ENCODE measurements at places on chromosomes 5 and 9.

- H3K27ac ChIP-seq = no peak overlapping the region
- no peak overlapping the region for H3K4me3 ChIP-seq
- no peaks in the 10 kb centered on the region for H3K36me3 ChIP-seq
- peaks cover 4% of the 10 kb centered on the region for H3K27me3 ChIP-seq
- H3K4me1 ChIP-seq = no peaks in the 10 kb centered on the region
These were observed 131.0 kb downstream of the ADAMTS16 start for GRCh38 chr5:5270958-5271785.

DNA sequence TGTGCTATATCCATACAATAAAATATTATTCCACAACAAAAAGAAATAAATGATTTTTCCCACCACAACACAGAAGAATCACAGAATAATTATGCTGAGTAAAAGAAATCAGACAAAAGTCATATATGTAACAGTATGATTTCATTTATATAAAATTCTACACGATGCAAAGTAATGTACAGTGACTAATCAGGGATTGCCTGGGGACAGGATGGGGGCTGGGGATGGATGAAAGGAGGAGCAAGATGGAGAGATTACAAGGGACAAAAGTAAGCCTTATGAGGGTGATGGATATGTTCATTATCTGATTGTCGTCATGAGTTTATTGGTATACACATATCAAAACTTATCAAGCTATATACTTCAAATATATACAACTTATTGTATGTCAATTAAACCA is 154.0 kb downstream of the FBN2 start:
- H3K4me3 ChIP-seq = no peak overlapping the region
- no peak for DNase-seq
- H3K27me3 ChIP-seq = no peaks in the 10 kb centered on the region
- H3K27ac ChIP-seq = no peak overlapping the region
- H3K36me3 ChIP-seq = no peaks in the 10 kb centered on the region

DNA sequence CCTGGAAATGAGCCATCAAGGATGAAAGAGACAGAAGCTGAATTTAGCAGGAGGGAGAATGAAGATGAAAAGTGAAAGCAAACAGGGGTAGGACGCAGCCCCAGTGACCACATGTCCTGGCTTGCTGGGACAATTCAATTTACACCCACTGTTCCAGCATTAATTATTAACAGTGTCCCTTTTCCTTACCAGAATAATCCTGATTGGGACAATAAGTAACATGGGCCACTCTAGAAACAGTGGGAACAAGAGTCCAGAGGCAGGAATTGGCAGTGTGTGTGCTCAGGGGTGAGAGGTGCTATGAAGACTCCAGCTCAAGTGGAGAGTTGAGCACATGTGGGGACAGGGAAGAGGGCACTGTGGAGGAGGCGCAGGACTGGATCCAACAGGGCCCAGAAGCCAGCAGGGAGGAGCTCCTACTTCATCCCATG is 147.1 kb downstream of the C5orf15 start:
- no peaks in the 10 kb centered on the region for H3K36me3 ChIP-seq
- no peak for DNase-seq
- H3K27me3 ChIP-seq = no peaks in the 10 kb centered on the region
- no peak overlapping the region for H3K27ac ChIP-seq
- peaks cover 39% of the 10 kb centered on the region for H3K4me1 ChIP-seq
- H3K4me3 ChIP-seq = no peak overlapping the region

DNA sequence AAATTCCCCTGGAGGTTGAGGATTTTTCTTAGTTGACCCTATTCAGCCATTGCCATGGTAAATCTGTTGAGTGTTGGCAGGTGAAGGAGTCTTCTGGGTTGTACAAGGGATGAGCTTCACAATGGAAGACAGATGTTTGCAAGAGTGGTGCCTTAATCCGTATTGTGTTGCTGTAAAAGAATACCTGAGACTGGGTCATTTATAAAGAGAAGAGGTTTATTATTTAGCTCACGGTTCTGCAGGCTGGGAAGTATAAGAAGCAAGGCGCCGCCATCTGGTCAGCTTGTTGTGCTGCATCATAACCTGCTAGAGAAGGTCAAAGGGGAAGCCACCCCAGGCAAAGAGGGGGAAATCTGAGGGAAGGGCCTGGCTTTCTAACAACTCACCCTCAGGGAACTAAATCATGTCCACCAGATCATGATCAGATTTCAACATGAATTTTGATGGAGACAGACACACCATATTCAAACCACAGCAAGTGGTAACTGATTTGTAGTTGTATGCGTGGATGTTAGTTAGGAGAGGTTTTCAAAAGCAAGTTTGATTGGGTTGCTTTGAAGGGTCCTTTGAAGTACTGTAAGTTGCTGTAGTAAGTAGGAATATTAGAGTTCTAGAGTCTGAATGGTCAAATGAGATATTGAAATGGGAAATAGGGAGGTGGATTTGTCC is 2.5 kb downstream of the TNPO1 start:
- no peaks in the 10 kb centered on the region for H3K36me3 ChIP-seq
- peaks cover 26% of the 10 kb centered on the region for H3K4me1 ChIP-seq
- no peak overlapping the region for H3K27ac ChIP-seq
- no peaks in the 10 kb centered on the region for H3K27me3 ChIP-seq

DNA sequence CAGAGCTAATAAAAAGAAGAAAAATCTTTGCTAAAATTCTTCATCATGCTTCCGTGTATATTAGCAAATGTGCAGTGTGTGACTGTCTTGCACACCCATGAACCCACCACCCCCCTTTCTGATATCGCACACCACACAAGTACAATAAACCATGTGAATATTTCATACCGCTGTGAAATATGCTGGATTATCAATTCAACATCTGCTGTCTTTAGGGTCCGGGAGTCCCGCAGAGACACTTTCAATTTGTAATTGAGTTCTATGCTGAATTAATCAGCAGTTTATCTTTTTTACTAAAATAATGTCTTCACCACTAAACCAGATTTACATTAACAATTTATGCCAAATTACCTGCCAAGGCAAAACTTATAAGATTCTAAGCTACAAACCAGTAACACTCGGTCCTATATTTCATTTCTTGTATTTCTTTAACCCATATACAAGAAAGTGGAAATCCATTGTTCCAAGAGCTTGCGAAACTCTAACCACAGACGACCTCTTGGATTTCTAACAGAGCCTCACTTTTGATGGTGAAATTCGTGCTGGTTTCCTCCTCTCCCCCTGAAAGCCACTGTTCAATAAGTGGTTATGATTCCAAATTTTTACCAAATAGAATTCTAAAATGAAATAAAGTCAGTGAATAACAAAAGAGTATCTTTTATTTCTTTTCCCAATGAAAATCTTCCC is 44.2 kb downstream of the PSMB7 start:
- H3K36me3 ChIP-seq = peaks cover 29% of the 10 kb centered on the region
- no peaks in the 10 kb centered on the region for H3K27me3 ChIP-seq
- H3K27ac ChIP-seq = no peak overlapping the region
- H3K4me1 ChIP-seq = peaks cover 56% of the 10 kb centered on the region
- DNase-seq = no peak

DNA sequence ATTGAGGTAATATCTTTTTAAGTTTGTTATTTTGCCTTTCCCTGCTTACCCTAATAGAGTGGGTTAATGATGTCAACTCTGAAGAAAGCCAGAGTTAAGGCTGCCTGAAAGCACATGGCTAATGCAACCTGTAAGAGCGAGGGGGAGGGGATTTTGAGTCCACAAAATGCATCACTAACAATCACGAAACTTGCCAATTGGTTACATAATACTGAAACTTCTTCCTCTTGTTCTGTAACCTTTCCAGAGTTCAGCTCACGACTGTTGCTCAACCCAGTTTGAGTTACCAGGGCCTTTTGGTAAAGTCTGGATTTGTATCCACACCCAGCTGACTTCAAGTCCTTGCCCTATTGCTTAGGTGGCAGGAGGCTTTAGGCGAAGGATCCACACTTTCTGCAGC is 308.8 kb downstream of the EFNA5 start:
- no peaks in the 10 kb centered on the region for H3K4me1 ChIP-seq
- no peak overlapping the region for H3K27ac ChIP-seq
- peaks cover 4% of the 10 kb centered on the region for H3K27me3 ChIP-seq
- no peak for DNase-seq
- no peaks in the 10 kb centered on the region for H3K36me3 ChIP-seq

DNA sequence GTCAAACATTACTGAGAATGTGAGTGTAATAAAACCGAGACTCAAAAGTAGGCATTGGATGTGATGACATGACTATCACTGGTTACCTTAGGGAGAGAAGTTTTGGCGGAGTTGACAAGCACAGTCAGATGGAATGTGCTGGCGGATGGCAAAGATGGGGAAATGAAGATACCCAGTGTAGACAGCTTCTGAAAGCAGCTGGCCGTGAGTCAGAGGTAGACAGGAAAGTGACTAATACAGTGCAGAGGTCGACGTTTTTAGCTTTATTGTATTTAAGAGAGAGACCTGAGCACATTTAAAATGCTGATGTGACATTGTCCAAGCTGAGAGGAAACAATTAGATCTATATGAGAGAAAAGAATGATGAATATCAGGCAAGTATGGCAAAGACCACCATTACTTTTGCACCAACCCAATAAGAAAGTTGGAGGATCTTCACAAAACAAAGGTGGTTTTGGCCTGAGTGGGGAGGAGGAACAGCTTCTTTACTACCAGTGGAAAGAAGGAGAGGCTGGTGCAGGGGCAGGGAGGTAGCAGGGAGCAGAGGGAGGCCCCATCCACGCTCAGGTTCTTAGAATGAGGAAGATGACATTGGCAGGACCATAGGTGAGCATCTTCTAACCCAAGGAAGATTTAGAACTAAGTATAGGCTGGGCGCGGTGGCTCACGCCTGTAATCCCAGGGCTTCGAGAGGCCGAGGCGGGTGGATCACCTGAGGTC is 36.7 kb upstream of the KCNIP1 start:
- DNase-seq = peak; percentile 9
- H3K4me1 ChIP-seq = no peaks in the 10 kb centered on the region
- H3K27me3 ChIP-seq = peaks cover 6% of the 10 kb centered on the region
- H3K27ac ChIP-seq = no peak overlapping the region

DNA sequence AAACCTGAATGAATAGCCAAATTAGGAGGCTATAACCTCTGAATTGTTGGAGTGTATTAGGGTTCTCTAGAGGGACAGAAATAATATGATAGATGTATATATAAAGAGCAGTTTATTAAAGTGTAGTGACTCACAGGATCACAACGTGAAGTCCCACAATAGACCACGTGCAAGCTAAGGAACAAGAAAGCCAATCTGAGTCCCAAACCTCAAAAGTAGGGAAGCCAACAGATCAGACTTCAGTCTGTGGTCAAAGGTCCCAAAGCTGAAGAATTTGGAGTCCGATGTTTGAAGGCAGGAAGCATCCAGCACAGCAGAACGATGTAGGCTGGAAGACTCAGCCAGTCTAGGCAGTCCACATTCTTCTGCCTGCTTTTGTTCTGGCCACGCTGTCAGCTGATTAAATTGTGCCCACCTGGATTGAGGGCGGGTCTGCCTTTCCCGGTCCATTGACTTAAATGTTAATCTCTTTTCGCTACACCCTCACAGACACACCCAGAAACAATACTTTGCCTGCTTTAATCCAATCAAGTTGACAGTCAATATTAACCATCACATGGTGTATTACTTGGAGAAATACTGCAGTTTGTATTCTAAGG is 550.6 kb downstream of the CDH10 start:
- no peak for DNase-seq
- H3K4me1 ChIP-seq = no peaks in the 10 kb centered on the region
- no peaks in the 10 kb centered on the region for H3K36me3 ChIP-seq
- no peak overlapping the region for H3K4me3 ChIP-seq

DNA sequence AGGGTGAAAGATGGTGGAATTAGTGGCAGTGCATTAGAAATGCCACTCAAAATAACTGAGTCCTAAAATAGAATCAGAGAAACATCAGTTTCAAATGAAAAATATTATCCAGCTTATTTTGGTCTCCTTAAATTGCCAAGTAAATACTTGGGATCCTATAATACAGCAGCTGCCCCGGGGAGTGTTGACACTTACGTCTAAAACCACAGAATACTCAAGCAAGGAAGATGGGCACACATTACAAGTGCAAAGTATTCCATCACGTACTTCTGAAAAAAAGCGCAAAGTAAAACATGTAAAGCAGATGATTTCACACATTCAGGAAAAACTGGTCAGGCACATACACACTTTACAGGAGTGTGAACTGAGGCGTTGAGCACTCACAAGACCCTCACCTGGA is 2.4 kb upstream of the ARHGEF37 start:
- peaks cover 9% of the 10 kb centered on the region for H3K27me3 ChIP-seq
- H3K4me1 ChIP-seq = peaks cover 23% of the 10 kb centered on the region
- H3K27ac ChIP-seq = no peak overlapping the region
- H3K36me3 ChIP-seq = peaks cover 3% of the 10 kb centered on the region
- H3K4me3 ChIP-seq = no peak overlapping the region

GRCh38 chr5:159642379-159642778 is 273.9 kb upstream of the ADRA1B start:
- H3K4me3 ChIP-seq = no peak overlapping the region
- no peaks in the 10 kb centered on the region for H3K4me1 ChIP-seq
- no peak for DNase-seq
- H3K36me3 ChIP-seq = no peaks in the 10 kb centered on the region
- H3K27me3 ChIP-seq = peaks cover 23% of the 10 kb centered on the region

- H3K36me3 ChIP-seq = peaks cover 85% of the 10 kb centered on the region
- H3K27ac ChIP-seq = peak overlapping the region; percentile 99
- peaks cover 71% of the 10 kb centered on the region for H3K4me1 ChIP-seq
- no peaks in the 10 kb centered on the region for H3K27me3 ChIP-seq
- DNase-seq = no peak
These were observed 42.1 kb downstream of the OTULIN start for GRCh38 chr5:14706615-14707021.

DNA sequence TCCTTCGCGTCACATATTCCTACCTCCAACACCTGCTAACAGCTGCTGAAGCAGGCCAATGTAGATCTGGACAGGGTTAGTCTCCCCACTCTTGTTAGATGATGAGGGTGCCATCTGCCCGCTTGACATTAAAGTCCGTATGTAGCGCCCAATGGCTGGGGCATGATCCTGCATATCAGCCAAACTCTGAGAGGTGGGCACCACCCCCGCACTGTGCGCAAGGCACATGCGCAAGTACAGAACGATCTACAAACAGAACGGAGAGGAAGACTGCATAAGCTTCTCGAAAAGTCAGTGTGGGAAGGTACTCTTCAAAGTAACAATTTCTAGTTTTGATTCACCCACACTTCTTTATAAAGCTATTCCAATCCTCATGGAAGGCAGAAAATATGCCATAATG is 69.8 kb downstream of the ECPAS start:
- DNase-seq = no peak
- no peak overlapping the region for H3K4me3 ChIP-seq
- H3K27me3 ChIP-seq = no peaks in the 10 kb centered on the region
- no peak overlapping the region for H3K27ac ChIP-seq
- H3K36me3 ChIP-seq = peaks cover 50% of the 10 kb centered on the region

- H3K27me3 ChIP-seq = peaks cover 19% of the 10 kb centered on the region
- H3K4me3 ChIP-seq = no peak overlapping the region
- H3K36me3 ChIP-seq = no peaks in the 10 kb centered on the region
- H3K4me1 ChIP-seq = no peaks in the 10 kb centered on the region
- no peak for DNase-seq
- H3K27ac ChIP-seq = no peak overlapping the region
These were observed 34.1 kb downstream of the SLC6A3 start for GRCh38 chr5:1411099-1411498.

Measured in activated naive CD8-positive, alpha-beta T cell treated with anti-CD3 and anti-CD28 coated beads for 36 hours (primary cell).